Tongue (tissue), 3 donors: ENCODE measurements at places on chromosomes 2 and 18.

DNA sequence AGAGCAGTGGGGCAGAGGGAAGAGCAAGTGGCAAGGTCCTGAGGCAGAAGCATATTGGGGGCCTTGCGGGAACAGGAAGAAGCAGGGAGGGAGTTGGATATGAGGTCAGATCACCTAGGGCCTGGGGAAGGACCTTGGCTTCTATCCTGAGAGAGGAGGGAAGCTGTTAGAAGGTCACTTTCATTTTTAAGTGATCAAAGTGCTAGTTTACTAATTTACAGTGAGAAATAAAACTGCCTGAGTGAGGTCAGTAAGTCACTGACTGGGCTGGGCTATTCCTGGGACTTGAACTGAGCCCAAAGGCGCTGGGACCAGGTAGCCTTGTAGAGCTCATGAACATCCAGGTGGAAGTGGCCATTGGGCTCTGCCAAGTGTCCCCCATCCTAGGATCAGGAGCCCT lies 76.6 kb upstream of the B3GNT7 start:
- no peak for DNase-seq

DNA sequence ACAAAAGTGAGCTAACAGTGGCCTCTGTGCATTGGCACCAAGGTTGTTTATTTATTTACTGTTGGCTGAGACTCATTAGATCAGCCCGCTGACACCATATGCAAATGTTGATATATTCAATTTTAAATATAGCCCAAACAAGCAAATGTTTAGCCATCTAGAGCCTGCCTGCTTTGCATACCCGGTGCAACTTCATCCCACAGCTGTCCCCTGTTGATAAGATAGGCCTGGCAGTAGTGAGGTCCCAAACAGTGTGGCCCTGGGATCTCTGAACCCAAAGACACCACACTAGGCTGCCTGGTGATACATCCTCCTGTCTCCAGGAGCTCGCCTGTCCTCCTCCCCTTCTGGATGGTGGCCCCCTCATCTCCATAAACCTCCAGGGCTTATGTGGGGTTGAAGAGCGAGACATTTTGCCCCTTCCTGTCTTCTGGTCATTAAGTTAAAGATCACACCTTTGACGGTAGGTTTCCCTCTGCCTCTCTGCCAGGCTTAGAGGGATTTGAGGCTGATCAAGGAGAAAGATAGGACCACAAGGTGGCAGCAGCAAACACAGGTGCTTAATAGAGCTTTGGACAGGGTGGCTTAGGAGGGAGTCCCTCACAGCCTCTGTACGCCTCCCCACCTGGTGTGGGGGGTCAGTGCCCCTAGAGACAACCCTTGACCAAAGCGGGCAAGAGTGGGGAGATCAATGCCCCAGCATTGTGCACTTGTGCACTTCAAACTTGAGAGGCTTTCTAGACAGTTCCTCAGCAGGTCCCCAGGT lies 23.7 kb upstream of the MYO5B start:
- no peak for DNase-seq

- no peak for DNase-seq
Measured at GRCh38 chr2:43312755-43313641, 86.6 kb upstream of the ZFP36L2 start.

GRCh38 chr2:39689272-39689841 lies 23.6 kb downstream of the TMEM178A start:
- DNase-seq, result no peak

DNA sequence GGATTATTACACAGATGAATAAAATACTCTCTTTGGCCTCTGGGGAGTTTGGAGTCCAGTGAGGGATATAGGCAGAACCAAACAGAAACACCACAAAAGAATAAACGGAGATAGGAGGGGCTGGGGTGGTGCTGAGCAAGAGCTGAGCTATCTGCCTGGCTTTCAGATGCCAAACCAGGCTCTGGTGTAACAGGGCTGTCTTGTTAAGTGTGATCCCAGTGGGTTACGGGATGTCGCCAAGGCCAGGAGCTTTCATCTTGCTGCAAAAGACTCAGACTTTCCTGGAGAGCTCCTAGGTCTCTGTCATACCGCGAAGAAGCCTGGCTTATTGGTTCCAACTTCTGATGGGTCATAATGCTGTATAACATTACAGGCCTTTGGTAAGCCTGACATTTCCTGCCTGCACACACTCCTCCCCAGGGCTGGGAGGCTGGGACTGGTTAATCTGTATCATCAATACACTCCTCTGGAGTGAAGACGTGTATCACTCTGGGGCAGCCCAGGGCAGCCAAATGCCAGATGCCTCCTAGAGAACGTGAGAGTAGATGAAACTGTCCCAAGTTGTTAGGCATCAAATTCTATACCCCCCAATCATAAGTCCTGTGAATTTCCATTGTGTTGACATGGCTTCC lies 60.5 kb downstream of the STPG4 start:
- DNase-seq, result no peak

GRCh38 chr2:146295080-146295670 lies 1549.7 kb upstream of the ACVR2A start:
- DNase-seq, result no peak

- DNase-seq, result no peak
Measured at GRCh38 chr2:136022396-136023146, 37.1 kb upstream of the DARS1 start.
